Colonic mucosa (tissue), 4 donors: ENCODE measurements at places on chromosomes 12 and 14.

DNA sequence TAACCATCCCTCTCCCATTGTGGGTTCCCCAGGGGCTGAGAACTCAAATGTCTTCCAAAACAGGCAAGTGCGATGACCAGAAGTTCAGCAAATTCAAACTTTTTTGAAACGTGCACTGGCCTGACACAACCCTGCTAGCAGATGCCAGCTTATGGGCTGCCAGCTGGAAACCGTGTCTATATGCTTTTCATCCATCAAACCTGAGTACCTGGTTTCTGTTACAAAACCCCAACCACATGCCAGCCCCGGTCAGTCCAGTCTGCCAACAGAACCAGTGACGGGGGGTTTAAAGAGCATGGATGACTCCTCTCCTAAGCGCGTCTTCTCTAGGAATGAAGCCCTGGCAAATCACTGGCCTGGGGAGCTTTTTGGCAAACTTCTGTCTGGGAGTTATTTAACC is 189.7 kb downstream of the TTC7B start:
- no peak for DNase-seq

GRCh38 chr12:56836317-56836716 is 73.2 kb downstream of the HSD17B6 start:
- no peak for DNase-seq

- DNase-seq: peak; percentile 20
Observed at GRCh38 chr12:109625131-109625559, 51.6 kb downstream of the MVK start.

- no peak for DNase-seq
Observed at GRCh38 chr12:68236421-68237059, 10.9 kb upstream of the IL26 start.

- peak; percentile 98 for DNase-seq
Observed at GRCh38 chr14:35341751-35342488, 49.7 kb downstream of the PSMA6 start.

- peak; percentile 86 for DNase-seq
Observed at GRCh38 chr14:49972823-49973222, 79.9 kb downstream of the ARF6 start.

GRCh38 chr14:102508774-102509745 is 516 bp downstream of the ANKRD9 start:
- DNase-seq: peak; percentile 62

GRCh38 chr12:62792236-62792870 is 142.6 kb downstream of the PPM1H start:
- no peak for DNase-seq

- no peak for DNase-seq
Observed at GRCh38 chr12:106072751-106073150, 66.0 kb downstream of the NUAK1 start.

- DNase-seq: no peak
Observed at GRCh38 chr12:59736359-59736758, 140.5 kb downstream of the SLC16A7 start.

DNA sequence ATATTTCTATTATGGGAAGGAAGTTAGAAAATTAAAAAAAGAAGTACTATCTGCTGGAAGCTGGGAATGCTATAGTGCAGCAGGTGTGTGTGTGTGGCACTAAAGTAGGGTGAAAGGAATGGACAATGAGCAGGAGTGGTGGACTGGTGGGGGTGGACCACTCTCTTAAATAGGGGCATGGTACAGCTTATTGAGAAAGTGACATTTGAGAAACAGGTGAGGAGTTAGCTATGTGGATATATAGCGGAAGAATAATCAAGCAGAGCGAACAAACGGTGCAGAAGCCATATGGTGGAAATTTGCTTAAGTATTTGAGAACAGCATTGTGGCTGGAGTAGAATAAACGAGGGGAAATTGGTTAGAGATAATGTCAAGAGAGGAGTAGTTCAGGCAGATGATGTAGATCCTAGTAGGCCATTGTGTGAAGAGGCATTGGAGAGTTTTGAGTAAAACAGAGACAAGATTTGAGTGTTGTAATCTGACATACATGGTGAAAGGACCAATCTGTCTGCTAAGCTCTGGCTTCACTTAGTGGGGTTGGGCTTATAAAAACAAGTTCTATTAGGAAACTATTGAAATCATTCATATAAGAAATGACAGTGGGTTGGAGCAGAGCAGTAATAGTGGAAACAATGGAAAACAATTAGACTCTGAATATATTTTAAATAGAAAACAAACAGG is 149.2 kb upstream of the SYT10 start:
- no peak for DNase-seq

DNA sequence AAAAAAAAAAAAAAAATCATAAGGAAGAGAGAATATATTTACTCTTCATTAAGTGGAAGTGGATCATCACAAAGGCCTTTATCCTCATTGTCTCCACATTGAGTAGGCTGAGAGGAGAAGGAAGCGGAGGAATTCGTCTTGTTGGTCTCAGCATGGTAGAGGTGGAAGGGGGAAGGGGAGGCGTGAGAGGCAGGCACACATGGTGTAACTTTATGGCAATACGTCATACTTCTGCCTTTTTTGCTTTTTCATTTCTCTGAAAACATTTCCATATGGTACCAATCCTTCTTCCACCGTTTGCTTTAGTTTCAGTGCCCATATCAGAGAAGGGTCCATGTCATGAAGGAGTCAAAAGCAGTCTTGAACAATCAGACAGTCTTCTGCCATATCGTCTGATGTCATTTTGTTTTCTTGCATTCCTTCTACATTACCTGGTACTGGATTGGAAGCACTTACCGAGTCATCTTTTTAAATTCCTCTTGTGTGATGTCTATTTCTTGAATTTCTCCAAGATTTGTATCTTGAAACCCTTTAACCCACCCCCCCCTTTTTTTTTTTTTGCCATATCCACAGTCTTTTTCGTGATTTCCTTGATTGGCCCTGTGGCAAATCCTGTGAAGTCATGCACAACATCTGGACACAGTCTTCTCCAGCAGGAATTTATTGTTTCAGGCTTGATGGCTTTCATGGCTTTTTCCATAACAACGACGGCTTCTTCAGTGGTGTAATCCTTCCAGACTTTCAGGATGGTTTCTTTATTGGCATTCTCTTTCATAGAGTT is 8.9 kb downstream of the FUT8 start:
- no peak for DNase-seq

- no peak for DNase-seq
Observed at GRCh38 chr14:48008646-48009045, 333.2 kb upstream of the MDGA2 start.

DNA sequence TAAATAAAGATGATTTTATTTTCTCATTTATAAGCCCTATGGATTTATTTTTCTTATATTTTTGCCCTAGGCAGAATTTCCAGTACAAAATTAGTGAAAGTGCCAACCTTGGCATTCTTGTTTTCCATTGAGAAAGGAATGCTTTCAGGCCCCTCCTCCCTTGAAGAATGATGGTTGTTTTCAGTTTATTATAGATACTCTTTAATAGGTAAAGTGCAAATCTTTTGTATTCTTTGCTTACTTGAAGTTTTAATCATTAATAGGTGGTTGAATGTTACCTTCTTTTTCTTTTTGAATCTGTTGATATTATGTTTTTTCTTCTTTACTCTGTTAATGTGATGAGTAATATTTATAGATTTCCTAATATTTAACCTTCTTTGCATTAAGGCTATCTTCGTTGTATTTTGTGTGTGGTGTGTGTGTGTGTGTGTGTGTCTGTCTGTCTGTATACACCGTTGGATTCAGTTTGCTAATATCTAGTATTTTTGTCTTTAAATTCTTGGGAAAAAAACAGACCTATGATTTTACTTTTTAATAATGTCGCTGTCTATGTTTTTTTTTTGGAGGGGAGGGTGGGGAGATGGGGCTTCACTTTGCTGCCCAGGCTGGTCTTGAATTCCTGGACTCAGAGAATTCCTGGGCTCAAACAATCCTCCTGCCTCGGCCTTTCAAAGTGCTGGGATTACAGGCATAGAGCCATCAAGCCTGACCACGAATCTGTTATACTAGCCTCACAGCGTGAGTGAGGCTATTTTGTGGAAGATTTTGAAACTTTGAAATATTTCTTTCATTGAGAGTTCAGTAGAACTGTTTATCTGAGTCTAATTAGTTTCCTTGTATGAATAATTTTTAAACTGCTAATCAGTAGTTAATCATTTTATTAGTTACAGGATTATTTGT is 13.5 kb downstream of the SRGAP1 start:
- DNase-seq: no peak

GRCh38 chr14:33110737-33111443 is 172.2 kb downstream of the NPAS3 start:
- no peak for DNase-seq

DNA sequence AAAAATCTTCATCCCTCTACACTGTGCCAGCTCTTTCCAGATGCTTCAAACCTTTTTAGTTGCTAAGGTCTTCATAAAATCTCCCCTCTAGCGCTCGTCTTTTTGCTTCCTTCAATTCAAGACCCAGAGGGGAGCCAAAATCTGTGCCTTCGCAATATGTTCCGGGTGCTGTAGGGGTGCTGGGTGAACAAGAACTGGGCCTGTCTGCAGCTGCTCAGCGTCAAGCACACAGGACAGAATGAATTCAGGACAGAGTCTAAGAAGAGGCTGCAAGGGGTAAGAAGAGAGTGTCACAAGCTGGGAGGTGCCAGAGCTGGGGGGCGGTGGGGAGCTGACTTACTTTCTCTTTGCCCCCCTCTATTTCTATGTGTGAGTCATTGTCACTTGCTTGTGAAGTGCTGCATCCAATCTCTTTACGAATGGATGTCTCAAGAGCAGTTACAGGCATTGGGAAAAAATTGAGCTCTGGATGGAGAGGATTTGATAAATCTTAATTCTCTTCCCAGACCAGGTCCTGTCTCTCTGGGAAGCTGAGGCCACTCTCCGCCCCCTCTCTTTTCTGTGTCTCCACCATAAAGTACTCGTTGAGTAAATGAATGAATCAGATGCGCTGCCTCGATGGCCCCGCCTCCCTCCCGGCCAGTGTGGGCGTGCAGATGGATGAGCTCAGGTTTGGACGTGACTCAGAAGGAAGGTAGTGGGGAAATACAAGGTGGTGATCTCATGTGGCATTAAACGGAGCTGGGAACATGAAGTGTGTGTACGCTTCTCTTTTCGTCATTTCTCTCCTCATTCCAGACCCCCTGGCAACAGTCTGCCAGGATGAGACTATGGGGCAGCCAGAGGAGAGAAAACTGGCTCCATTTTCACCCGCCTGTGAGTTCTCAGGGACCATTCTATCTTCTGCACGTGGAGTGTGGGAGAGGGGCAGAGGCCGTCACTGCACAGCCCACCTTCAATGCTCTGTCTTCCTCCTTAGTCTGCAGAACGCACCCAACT is 91.3 kb downstream of the TSPAN9 start:
- DNase-seq: no peak

DNA sequence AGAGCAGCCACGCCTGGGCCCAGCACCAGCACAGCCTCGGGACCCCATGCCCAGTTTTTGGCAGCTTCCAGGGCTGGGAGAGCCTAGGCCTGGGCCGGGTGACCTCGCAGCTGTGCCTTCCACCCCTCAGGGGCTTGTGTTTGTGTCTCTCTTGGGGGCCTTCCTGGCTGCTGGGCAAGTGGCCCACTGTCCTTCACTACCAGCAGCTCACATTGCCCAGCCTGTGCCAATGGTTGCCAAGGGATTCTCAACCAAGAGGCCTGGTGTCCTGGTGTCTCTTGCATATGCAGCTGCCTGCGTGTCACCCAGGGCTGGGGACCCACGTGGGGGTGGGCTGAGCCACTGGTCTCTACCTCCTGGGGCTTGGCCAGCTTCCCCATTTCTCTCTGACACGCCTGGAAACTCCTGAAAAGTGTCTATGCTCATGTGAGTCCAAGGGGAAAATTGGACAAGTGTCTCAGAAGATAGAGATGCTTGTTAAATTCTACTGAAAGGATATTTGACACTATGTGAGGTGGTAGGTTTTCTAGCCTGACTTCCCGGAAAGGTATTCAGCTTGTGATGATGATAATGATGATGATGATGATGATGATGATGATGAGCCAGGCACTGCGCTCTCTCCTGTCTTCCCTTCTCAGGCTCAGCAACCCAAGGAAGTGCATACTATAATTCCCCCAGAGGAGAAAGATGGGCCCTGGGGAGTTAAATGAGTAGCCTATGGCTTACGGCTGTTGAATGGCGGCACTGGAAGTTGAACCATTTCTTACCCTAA is 48.8 kb upstream of the ESRRB start:
- DNase-seq: no peak

DNA sequence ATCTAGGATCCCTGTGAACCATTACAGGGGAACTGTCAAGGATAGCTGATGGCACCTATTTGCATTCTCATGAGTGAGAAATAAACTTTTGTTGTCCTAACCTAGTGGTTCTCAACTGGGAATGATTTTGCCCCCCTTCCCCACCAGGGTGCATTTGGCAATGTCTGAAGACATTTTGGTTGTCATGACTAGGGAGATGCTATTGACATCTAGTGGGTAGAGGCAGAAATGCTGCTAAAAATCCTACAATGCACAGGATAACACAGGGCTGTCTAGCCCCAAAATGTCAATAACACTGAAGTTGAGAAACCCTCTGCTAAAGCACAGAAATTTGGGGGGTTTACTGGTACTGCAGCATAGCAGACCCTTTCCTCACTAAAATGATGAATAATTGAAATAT is 140.9 kb upstream of the SRRM4 start:
- no peak for DNase-seq

GRCh38 chr12:95549392-95550084 is 1.7 kb downstream of the USP44 start:
- no peak for DNase-seq

DNA sequence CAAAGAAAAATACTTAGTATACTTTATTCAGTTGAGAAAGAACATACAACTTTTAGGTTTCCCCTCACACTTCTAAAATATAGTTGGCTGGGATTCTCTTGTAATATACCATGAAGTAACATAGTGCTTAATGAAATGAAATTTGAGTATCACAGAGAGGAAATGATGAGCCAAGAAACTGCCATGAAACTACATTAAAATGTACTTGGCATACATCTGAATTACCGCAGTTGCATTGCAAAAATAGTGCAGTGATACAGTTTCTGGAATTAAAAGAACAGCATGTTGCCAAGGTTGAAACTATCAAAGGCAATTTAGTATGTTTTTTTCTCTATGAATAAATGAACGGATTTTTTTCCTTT is 389.2 kb downstream of the TMEM117 start:
- no peak for DNase-seq

DNA sequence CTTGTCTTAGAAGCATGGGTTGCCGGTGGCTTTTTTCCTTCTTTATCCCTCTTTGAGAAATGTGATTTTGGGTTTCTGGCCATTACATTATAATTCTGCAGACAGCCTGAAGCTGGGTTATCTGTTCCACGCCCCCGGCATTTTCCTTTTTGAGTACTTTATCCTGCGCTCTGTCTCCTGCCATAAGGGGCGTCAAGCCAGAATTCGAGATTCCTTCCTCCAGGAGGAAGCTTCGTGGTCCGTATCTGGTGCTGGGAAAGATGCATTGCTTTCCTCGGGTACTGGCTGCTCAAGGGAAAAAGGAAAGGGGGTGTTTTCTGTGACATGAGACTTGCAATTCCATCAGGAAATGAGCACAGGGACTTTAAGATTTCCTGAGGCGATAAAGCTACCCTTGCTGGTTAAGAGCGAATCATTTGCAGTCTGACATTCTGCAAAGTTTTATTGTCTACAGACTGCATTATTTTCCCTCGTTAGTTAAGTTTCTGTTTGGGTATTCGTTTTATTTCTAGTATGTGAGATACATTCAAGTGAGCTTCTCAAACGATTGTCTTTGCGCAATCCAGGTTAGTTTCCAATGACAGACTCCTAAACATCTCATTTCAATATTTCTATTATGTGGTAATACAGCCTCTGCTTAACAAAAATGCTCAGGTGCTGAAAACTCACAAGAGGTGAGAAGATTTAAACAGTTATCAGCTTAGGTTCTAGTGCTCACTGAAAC is 694 bp downstream of the AKAP5 start:
- DNase-seq: peak; percentile 45
